Fibroblast of the conjunctiva (primary cell): ENCODE measurements at places on chromosomes 2 and 18.
A peak's percentile ranks its signal among the peaks of the same experiment; 100 is the strongest.

GRCh38 chr2:14930441-14930840 is 297.9 kb downstream of the LRATD1 start:
- DNase-seq, result no peak

DNA sequence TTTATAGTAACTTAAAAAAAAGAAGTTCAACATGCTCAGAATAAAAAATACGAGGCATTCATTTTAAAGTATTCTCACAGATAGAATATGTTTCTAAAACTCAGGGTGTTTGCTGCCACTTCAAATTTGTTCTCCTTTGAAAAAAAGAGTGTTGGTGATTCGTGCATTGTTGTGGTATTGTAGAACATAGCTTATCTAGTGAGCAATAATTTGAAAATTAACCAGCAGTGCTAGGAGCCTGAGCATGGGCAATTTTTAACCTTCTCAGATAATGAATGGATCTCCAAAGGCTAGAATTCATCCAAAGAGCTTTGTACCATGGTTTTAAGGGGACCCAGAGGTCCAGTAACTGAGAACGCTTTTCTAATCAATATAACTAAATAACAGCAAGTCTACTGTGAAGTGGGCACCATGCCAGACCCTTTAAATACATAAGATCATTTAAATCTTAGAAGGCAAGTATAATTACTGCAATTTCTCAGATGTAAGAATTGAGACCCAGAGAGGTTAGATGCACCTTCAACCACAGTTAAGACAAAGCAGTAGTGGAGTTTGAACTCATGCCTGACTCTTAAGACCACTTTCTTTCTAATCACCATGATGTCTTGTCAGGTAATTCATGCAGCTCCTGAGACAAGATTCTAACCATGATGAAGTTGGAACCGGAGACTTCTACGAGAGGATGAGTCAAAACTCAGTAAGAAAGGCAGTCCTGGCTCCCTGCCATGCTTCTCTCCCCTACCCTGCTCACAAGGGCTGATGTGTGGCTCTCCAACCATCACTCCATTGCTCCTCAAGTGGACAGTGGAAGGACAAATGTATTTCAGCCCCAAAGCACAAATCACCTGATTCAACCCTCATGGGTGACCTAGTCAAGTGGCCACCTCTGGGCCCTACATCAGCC is 3.4 kb downstream of the CYRIA start:
- no peak for DNase-seq

DNA sequence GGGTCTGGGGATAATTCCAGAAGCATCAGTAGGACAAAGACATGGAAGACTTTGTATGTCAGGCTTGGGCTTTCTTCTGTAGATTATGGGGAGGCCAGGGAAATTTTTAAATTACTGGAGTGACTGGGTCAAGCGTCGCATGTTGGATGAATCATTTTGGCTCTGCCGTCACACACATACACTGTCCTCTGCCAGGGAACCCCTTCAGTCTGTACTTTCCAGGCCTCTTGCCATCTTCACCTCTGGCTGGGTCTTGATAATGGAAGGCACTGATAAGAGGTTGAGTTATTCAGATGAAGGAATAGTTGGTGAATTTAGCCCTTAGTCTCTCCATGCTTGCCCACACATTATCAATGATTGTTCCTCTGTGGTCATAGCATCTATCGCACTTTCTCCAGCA is 895.1 kb upstream of the CELF4 start:
- no peak for DNase-seq

GRCh38 chr2:159349674-159350299 is 63.3 kb upstream of the WDSUB1 start:
- no peak for DNase-seq

DNA sequence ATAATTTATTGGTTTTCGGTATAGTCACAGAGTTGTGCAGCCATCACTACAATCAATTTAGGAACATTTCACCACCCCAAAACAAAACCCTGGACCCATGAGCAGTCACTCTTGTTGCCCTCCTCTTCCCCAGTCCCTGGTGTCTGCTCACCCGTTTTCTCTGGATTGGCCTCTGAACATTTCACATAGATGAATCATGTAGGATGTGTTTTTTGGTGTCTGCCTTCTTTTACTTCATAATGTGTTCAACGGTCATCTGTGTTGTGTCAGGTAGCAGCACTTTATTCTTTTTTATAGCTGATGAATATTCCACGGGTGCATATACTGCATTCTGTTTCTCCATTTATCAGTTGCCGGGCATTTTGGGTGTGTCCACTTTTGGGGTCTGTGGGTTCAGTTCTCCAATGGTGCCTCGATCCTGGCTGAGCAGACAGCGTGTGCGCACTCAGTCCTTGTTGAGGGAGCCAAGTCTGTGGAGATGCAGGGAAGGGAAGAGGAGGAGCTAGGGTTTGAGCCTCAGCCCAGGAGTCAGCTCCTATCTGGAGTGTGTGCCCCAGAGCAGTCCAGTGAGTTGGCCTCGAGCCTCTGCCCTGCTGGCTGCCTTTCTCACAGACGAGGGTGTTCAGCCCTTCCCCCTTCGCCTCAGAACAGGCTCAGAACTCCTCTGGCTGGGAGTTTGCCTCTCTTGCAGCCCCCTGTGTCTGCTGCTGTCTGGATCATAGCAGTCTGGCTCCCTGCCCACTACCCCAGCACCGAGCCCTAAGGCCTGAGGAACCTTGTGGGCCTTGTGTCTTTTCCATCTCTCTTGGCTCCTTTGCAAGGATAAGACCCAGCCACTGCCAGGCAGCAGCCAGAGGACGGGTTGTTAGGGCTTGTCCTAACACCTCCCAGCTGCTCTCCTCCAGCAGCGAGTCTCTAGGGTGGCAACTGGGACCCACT is 18.0 kb downstream of the C2orf74 start:
- peak; percentile 57 for DNase-seq

- DNase-seq, result no peak
Measured at GRCh38 chr2:236552581-236553363, 16.9 kb upstream of the ACKR3 start.

- no peak for DNase-seq
Measured at GRCh38 chr18:3015851-3016250, 2.9 kb upstream of the LPIN2 start.

GRCh38 chr2:222892761-222893160 is 31.9 kb downstream of the ACSL3 start:
- DNase-seq, result no peak

- no peak for DNase-seq
Measured at GRCh38 chr2:25482341-25482740, 140.6 kb upstream of the DNMT3A start.

DNA sequence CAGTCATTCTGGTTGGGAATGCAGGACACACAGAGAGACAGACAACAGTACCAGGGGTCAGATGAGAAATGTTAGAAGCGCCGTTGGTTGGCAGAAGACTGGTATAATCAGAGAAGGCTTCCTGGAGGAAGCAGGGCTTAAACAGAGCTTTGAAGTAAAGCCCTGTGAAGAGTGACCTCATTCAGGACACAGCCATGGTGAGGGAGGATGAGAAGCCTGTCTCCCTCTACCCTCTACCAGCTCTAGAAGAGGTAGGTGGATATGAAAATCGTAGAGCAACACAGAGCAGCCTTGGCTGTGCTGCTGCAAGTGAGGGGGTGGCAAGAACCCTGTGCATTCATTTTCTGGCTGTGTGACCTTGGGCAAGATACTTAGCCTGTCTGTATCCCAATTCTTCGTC is 14.2 kb downstream of the TET3 start:
- no peak for DNase-seq

- DNase-seq, result no peak
Measured at GRCh38 chr2:230129343-230129742, 60.6 kb upstream of the SLC16A14 start.

DNA sequence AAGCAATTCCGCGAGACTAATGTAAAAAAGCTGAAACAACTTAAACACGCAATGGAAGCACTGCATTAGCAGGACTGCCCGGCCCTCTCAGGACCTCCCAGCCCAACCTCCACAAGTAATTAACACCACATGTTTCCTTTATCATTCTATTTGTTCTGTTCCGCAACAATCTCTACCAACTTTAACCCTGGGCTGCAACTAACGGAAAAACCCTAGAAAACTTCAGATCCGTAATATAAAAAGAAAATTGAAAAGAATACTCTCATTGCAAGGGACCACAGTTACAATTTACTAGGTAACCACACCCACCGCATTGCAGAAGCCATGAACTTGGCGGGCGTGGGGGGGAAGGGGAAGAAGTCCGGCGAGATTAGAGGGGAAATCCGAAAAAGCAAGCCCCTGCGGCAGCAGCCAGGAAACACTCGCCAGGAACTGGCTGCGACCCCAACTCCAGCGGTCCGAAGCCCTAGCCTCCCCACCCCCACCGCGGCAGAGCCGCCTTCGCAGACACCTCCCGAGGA is 1.2 kb downstream of the EPB41L3 start:
- peak; percentile 63 for DNase-seq

GRCh38 chr18:78862395-78862794 is 117.2 kb upstream of the SALL3 start:
- no peak for DNase-seq

- no peak for DNase-seq
Measured at GRCh38 chr2:118016911-118017310, 3.0 kb upstream of the CCDC93 start.

DNA sequence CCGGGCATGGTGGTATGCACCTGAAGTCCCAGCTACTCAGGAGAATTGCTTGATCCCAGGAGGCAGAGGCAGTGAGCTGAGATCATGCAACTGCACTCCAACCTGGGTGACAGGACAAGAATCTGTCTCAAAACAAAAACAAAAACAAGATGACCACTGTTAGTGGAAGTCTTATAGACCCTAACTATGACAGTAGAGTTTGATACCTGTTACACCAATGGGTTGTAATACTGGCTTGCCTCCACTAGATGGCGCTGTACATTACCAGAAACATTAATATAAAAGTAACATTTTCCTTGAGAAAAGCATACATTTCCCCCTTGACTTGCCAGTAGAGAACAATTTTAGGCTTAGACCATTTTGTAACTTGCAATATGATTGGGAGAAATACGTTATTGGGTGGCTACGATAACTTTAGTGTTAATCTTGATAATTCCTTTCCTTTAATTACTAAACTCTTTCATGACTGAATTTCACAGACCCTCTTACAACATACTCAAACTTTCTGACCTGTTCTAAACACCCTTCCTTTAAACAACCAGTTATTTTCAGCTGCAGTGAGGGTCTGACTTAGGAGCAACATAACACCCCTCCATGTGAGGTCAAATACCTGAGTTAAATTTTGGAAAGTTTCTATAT is 19.5 kb downstream of the SLC25A52 start:
- no peak for DNase-seq

DNA sequence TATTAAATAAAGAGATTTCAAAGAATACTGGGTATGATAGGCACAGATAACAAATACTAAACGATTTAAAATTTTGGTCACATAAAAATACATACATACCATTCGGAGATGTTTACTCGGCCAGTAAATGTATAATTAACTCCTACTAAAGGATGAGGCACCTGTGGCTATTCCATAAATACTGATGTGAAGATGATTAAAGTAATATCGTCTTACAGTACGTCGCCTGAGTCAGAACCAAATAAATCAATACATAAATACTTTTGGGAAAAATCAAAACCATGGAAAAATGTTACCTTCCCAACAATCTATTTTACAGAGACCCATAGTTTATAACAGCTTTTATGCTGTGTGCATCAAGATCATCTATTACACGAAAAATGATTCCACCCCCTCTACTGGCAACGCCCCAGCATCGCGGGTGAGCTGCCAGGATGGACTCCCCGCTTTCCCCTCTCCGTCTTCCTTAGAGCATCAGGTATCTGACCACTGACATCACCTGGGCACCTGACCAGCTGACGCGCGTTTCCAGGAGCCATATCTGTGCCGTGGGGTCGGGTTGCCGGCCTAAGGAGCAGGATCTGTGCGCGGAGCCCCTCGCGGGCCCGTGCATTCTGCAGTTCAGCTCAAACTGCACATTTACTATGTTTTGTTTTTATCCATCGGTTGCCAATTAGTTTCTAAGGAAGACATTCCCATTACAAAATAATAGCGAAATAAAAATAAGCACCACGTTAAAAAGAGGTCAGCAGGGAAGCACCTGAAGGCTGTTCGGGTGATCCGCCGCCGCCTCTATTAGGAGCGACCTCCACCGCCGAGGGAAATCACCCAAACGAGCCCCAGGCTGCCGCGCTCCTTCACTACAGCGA is 901 bp downstream of the ICA1L start:
- DNase-seq, result peak; percentile 32

DNA sequence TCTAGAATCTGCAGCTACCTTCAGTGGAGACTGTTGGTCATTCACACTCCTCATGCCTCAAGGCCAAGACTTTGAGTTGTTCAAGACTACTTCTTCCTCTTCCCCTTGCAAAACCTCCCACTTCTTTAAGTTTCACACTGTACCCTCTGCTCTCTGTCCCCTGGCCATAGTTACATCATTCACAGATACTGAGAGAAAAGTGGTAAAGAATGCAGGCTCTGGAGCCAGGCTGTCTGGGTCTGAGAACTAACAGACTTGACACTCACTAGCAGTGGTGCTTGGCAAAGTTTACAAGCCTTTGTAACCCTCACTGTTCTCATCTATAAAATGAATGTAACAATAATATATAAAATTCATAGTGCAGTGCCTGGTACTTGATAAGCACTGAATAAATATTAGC is 61.8 kb downstream of the CDH20 start:
- no peak for DNase-seq

DNA sequence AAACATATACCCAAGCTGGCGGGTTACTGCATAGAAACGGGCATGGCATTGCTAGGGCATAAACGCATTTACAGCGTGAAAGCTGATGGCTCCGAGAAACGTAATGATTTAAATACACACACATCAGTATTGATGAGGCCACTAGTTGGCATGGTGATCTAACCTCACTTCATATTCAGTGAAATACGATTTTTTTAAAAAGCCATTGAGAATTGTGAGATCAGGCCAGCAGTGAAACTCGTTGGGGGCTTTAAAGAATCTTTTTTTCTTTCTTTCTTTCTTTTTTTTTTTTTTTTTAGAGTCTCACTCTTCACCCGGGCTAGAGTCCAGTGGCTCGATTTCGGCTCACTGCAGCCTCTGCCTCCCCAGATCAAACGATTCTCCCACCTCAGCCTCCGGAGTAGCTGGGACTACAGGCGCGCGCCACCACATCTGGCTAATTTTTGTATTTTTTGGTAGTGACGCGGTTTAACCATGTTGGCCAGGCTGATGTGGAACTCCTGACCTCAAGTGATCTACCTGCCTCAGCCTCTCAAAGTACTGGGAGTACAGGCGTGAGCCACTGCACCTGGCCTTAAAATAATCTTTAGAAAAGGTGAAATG is 2.4 kb upstream of the SMAD7 start:
- DNase-seq, result no peak

DNA sequence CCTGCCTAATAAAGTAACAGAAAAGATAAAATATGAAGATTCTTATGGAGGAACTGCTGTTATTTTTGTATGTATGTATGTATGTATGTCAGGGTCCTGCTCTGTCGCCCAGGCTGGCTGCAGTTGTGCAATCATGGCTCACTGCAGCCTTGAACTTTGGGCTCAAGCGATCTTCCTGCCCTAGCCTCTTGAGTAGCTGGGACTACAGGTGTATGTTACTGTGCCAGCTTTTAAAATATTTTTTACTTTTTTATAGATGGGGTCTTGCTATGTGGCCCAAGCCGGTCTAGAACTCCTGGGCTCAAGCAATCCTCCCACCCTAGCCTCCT is 26.7 kb downstream of the ANKRD29 start:
- DNase-seq, result no peak

GRCh38 chr2:49271060-49271606 is 116.8 kb upstream of the FSHR start:
- DNase-seq, result no peak

GRCh38 chr2:62407401-62407800 is 98.6 kb downstream of the TMEM17 start:
- DNase-seq, result no peak
